CD4-positive, alpha-beta T cell treated with Interleukin-4 for 1 hour (primary cell): ENCODE measurements at places on chromosomes 4 and X.

- no peak for DNase-seq
Observed at GRCh38 chr4:73152893-73153292, 83.4 kb upstream of the COX18 start.

- no peak for DNase-seq
Observed at GRCh38 chr4:106986486-106986885, 49.6 kb downstream of the DKK2 start.

DNA sequence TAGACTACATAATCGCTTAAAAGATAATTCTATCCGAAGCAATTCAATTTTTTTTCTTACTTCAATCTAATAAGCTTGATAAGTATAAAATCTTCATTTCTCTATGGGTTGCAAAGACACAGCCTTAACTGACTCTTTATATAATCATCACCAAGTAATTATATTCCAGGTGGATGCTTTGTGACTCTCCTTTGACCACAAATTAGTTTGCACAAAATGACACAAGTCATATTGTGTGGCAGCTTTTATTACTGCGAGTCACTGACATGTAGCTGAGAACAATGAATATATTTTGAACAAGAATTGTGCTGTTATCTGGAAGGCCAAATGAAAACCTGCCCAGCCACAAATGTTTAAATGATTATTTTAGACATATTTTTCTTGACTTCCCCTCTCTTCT is 1727.8 kb downstream of the ARAP2 start:
- no peak for DNase-seq

DNA sequence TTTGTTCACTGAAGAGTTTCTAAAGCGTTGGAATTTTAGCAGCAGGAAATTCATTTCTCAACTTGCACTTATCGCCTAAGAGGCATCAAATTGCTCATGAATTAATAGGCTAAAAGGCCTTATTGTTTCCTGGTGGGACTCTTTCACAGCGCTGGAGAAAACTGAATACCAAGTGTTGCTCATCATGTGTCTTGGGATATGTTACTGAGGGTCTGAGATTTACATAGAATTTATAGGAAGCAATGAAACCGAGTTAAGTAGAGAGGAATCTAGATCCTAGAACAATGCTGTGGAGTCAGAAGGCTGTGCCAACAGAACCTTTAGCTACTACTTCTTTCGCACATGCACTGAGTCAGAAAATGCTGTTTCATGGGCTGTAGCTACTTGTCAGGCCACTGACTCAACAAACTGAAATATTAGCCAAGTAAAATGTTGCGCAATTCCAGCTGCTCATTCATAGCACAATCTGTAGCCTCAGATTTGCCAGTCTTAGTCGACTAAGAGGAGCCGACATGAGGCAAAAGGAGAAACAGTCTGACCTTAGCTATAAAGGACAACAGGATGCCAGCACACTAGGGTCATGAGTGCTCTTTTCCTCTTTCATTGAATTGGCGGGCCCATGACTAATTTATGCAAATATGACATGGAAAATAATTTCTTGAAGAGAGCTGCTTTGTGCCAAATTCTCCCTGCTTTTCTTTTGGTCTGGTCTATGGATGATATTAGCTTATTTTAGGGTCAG is 35.9 kb upstream of the CXCL8 start:
- peak; percentile 73 for DNase-seq

GRCh38 chr4:139229534-139230039 is 50.4 kb downstream of the MGARP start:
- no peak for DNase-seq

GRCh38 chr4:136637071-136637777 is 895.1 kb downstream of the PCDH18 start:
- DNase-seq, result no peak

GRCh38 chr4:90280954-90281353 is 153.8 kb downstream of the CCSER1 start:
- DNase-seq, result no peak
